ENCODE measurements at places on chromosomes 6 and 20.

DNA sequence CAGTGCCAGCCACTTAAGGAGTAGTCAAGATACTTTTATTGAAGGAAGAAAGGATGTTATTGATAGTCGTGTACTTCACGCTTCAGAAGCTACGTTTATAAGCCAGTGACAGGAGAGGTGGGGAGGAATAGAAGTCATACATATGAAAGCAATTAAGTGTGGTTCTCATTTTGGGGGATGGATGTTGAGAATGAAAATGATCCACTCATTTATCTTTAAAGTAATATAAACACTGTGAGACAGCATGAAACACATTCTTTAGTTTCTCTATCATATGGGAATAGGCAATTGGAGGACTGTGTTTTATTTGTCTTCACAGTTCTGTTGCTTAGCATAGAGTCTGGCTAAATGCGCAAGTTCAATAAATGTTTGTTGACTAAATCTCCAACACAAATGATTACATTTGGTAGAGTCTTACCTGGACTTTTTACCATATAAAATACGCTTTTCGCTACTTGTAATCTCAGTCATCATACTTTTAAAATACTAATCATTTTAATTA is 35.2 kb downstream of the AK9 start:
- DNase-seq: no peak

DNA sequence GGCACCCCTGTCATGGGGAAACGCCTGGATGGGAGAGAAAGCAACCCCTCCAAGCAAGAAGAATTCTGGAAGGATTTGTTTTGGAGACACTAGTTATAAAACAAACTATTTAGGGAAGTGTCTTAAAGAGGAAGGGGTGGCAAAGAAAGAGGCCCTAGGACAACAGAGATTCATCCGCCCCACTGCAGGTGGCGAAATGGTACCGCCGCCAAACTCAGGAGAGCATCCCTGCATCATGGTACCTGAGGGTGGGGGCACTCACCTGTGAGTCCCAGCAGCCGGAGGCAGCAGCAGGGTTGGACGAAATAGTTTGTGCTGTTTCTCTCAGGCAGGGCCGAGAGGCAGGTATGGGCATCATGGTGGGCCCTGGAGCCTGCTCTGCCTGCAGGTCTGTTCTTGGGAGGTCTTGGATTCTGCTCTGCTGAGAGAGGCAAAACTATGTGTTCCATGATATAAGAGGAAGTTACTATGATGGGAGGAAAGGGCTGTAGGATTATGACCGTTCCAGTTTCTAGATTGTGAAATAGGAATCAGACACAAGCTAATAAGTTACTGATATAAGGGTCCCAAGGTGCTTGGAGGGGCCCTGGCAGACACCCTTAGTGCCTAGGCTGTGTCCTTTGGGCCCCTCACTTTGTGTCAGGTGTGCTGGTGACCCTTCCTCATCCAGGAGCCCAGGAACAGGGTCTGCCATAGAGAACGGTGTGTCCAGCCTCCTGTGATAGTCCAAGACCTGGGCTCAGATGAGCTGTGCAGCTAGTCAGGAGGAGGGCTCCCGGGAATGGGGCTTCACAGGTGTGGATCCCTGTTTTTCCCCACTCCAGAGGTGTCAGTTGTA is 20.4 kb downstream of the SIRPD start:
- DNase-seq: no peak

GRCh38 chr20:48154040-48154765 is 368.9 kb upstream of the SULF2 start:
- DNase-seq: no peak

DNA sequence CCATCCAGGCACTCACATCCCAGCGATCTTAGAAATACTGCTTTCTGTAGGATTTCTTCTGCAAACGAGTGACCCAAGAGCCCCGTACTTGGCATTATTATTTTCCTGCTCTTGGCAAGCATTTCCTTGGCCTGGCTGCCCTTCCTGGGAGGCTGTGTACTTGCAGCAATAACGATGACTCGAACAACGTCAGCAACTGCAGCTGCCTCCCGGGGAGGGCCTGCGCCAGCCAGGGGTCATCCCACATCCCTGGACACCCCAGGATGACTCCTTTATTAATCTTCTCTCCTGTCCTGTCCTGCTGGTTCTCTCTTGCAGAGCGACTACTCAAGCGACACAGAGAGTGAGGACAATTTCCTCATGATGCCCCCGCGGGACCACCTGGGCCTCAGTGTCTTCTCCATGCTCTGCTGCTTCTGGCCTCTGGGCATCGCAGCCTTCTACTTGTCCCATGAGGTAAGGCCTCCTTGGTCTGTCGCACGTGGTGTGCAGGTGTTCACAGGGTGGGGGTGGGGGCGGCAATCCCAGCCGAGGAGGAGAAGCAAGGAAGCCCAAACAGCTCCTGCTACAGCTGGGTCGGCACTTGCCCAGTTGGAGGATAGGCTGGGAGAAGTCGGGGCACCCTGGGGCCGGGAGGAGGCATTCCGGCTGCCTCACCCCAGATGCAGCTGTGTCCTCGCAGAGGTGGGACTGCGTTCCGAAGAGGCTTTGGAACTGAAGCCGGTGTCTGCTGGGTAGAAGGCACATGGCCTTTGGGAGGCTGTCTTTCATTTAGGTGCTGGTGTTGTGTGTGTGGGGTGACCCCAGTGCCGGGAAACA is 115.3 kb downstream of the SYNDIG1 start:
- DNase-seq: no peak

- no peak for DNase-seq
Measured at GRCh38 chr6:53028467-53028866, 33.4 kb upstream of the GSTA4 start.

GRCh38 chr6:50816115-50816675 is 2.5 kb upstream of the TFAP2B start:
- peak; percentile 42 for DNase-seq

Data from NT2/D1 (cell line).